Natural killer cell (primary cell): ENCODE measurements at places on chromosomes 6 and 20. TPM values are rescaled to one million over a fixed set of nuclear protein-coding genes. Genes with fewer than 3 reads are reported as not detected.

DNA sequence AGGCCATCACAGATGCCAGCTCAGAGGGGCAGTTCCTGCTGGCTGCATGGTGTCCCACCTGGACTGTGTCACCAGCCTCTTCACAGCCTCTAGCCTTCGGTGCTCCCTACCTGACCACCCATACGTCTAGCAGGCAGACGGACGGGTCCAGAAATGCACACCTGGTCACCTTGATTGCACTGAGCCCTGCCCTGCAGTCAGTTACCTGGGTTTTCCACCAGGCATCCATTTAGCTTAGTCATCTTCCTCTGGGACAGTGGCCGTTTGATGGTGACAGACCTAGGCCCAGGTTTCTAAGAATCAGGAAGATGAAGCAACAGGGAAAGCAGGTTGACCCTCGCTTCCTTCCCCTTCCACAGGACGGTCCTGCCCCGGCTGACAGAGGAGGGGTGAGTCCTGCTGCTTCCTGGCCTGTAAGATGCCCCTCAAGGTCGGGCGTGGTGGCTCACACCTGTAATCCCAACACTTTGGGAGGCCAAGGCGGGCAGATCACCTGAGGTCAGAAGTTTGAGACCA is 9.8 kb upstream of the BPI start:
- H3K4me3 ChIP-seq: no peak overlapping the region
- DNase-seq: no peak
- H3K4me1 ChIP-seq: no peaks in the 10 kb centered on the region
- no peak overlapping the region for H3K27ac ChIP-seq
- H3K27me3 ChIP-seq: no peaks in the 10 kb centered on the region

GRCh38 chr6:129751384-129751783 is 41.4 kb upstream of the ARHGAP18 start:
- DNase-seq: no peak
- H3K27ac ChIP-seq: no peak overlapping the region
- no peak overlapping the region for H3K4me3 ChIP-seq

GRCh38 chr20:57384953-57385761 is 6.0 kb upstream of the RBM38 start:
- peaks cover 47% of the 10 kb centered on the region for H3K4me1 ChIP-seq
- no peak overlapping the region for H3K27ac ChIP-seq
- no peak overlapping the region for H3K4me3 ChIP-seq
- H3K36me3 ChIP-seq: peaks cover 6% of the 10 kb centered on the region

DNA sequence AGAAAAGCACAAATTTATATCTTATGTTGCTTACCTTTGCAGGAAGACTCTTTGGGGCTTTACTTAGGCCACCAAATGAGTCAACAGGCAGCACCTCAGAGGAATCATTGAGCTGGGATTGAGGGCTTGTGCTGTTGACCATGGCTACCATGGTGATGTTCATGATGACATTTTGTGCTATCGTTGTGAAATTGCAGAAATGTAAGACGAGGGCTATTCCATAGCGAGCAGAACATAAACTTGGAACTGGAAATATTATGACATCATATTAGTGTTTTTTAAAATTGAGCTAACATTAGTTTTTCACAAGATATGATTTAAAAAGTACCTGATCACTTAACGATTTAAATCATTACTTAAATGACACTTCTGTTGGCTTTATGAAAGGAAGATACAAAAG is 11.8 kb downstream of the SLC17A3 start:
- H3K36me3 ChIP-seq: no peaks in the 10 kb centered on the region
- peaks cover 5% of the 10 kb centered on the region for H3K4me1 ChIP-seq
- H3K4me3 ChIP-seq: no peak overlapping the region
- no peak for DNase-seq
- H3K27ac ChIP-seq: no peak overlapping the region
- no peaks in the 10 kb centered on the region for H3K27me3 ChIP-seq

The NOL4L gene
- total RNA-seq: 136 TPM

- H3K4me3 ChIP-seq: no peak overlapping the region
- H3K27ac ChIP-seq: no peak overlapping the region
- no peaks in the 10 kb centered on the region for H3K27me3 ChIP-seq
- no peak for DNase-seq
These were observed 469.7 kb downstream of the CDKAL1 start for GRCh38 chr6:21003780-21004541.

- H3K4me1 ChIP-seq: no peaks in the 10 kb centered on the region
- H3K4me3 ChIP-seq: no peak overlapping the region
- H3K27ac ChIP-seq: no peak overlapping the region
- DNase-seq: no peak
- H3K36me3 ChIP-seq: no peaks in the 10 kb centered on the region
These were observed 19.4 kb downstream of the TNFRSF21 start for GRCh38 chr6:47290124-47290834.

DNA sequence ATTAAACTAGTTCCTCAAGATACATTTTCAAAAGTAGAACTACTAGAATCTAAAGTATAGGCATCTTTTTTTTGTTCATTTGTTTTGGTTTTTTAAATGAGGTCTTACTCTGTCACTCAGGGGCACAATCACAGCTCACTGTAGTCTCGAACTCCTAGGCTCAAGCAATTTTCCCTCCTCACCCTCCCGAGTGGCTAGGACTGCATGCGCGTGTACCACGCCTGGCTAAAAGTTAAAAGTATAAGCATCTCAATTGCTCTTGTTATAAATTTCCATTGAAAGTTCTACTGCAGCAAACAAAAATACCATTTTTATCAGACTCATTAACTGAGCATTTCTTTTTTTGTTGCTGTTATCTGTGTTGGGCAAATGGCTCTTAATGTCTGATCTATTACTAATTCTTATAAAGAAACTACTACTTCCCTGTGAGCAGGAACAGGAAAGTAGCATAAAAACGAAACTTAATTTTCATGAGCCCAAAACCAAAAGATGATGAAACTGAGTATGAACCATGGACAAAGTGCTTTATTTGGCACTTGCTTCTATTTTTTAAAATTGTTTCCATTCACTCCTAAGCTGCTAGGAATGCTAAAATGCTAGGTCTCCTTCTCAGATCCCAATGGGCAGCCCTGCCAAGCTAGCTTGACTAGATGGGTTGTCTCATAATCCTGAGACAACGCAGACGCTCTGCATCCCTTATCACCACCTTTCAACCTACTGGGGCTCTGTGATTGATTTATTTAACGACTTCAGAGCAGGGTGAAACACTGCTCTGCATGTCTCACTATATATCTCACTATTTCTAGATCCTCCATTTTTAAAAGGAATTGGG is 36.9 kb downstream of the TRPC4AP start:
- H3K27ac ChIP-seq: no peak overlapping the region
- no peak for DNase-seq
- no peak overlapping the region for H3K4me3 ChIP-seq
- H3K36me3 ChIP-seq: peaks cover 10% of the 10 kb centered on the region
- no peaks in the 10 kb centered on the region for H3K27me3 ChIP-seq
